ENCODE measurements at places on chromosomes 4 and X. TPM values are rescaled to one million over a fixed set of nuclear protein-coding genes. Genes with fewer than 3 reads are reported as not detected.

- no peak for DNase-seq
Observed at GRCh38 chr4:142875117-142875516, 29.0 kb upstream of the INPP4B start.

DNA sequence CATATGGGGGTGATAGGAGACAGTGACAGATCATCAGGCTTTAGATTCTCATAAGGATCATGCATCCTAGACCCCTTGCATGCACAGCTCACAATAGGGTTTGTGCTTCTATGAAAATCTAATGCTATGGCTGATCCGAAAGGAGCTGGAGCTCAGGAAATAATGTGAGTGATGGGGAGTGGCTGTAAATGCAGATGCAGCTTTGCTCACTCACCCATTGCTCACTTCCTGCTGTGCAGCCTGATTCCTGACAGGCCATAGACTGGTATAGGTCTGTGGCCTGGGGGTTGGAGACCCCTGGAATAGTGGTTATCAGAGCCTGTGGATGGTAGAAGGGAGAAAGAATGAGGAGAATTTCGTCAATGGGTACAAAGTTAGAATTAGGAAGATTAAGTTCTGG, 2751.1 kb downstream of the ARAP2 start:
- no peak for DNase-seq

DNA sequence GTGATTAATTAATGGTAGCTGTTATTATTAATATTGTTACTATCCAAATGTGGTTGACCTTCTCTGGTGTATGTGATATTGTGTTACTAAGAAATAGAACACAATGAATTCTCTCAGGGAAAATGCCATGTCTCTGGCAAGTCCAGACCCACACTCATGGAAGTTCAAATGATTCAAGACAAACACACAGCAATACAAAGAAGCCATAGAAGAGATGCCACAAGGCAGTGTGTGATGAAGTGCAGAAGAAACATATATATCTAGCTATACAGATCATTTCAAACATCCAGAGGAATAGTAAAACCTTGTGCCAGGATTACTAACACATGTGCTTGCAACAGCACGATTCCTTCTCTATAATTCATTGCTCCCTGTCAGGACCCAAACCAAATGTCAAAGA, 93.1 kb upstream of the SOD3 start:
- no peak for DNase-seq

DNA sequence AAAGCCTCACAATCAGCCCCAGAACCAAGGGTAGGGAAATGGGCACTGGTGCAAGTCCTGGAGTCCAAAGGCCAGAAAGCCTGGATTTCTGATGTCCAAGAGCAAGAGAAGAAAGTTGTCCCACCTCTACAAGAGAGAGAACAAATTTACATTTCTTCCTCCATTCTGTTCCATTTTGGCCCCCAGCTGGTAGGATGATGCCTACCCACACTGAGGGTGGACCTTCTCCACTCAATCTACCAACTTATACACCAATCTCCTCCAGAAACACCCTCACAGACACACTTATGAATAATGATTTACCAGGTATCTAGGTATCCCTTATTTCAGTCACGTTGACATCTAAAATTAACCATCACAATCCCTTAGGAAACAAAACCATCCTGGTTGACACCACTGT, 367.8 kb upstream of the GRIA3 start:
- no peak for DNase-seq

GRCh38 chrX:40573763-40574162, 7.0 kb upstream of the ATP6AP2 start:
- no peak for DNase-seq

- no peak for DNase-seq
Observed at GRCh38 chr4:84606645-84607044, 23.7 kb downstream of the CDS1 start.

GRCh38 chr4:1783015-1783414, 10.1 kb upstream of the FGFR3 start:
- no peak for DNase-seq

- no peak for DNase-seq
Observed at GRCh38 chr4:37631551-37631950, 54.6 kb downstream of the RELL1 start.

- DNase-seq: no peak
Observed at GRCh38 chr4:86741846-86742245, 107.3 kb downstream of the SLC10A6 start.

DNA sequence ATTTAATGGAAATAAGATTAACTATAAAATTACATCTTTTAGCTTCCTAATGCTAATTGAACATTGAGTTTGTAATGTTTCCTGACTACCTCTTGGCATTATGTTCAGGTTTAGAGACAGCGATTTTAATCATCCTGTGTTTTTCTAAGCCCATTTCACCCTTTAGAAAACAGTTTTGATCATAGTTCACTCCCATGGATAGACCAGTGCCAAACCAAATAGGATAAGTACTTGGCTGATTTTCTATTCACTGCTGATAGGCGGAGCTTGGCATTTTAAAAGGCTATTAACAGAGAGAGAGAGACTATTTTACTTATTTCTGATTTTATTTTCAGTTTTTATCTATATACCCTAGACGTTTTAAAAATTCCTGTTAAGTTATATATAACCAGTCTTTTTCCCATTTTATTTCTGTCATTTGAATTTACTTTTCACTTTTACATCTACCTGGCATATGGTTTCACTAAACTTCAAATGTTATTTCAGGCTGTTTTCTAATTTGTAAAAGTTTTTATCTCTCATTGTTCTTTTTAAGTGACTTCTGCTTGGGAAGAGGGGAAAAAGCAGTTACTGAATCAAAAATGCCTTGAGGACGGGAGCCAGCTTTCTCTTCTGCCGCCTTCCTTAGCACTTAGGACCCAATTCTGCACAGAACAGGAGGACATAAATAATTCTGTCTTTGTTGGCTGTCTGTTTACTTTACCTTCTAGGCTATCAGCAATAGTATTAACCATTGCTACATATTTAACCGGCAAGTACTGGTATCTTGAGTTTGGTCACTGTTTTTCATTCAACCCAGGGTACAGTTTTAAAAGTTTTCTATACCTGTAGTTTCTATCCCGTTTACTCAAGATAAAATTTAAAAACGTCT, 46.4 kb downstream of the SGMS2 start:
- no peak for DNase-seq

GRCh38 chr4:71814433-71814832, 30.6 kb upstream of the GC start:
- DNase-seq: no peak

DNA sequence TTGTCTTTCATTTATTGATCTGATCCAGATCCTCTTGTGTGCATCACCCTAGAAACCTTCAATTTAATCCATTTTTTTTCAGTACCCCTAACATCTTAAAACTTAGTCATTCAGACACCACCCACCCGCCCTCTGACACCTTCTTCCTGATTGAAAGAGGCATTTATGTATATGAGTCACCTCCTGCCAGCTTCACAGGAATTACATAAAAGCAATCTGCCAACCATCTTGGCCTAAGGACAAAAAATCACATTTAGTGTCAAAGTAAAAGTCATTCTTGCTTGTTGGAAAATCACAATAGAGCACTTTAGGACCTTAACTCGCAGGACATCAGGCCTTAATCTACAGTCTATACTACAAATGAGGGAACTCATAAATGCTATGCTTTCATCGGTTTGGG, 52.1 kb downstream of the NDST3 start:
- DNase-seq: peak; percentile 20

GRCh38 chr4:1207603-1208265, 35.4 kb upstream of the SPON2 start:
- DNase-seq: peak; percentile 31

DNA sequence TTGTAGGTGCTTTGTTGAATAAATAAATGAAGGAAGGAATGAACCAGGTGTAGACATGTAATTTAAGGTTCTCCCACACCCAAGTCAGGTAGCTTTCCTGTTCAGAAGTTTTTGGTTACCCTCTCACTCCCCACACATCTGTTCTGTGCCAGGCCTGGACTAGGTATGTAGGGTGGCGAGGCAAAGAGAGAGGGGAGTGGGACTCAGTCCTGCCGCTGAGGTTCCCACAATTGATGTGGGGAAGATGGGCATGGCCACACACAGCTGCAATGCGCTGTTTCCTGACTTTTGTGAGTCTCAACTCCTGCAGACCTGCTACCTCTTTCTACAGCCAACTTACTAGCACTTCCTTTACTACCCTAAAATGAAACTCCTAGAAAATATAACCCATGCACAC, 88.9 kb downstream of the RTL5 start:
- no peak for DNase-seq

DNA sequence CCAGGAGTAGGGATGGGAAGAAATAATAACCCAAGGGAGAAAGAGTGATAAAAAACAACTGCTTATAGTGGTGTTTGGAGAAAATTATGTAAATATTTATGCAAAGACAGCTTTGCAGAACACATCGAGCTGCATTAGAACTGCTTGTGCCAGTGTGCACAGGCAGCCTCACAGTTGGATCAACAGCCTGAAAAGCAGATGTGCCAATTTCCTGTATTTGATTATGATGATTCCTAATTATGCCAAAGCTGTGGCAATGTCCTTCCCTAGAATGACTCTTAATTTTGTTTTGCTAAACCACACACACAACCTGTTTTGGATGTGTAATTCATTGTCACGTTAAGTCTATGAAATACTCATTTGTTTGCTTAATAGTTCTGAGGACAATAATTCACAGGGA, 30.6 kb upstream of the ANTXR2 start:
- no peak for DNase-seq

DNA sequence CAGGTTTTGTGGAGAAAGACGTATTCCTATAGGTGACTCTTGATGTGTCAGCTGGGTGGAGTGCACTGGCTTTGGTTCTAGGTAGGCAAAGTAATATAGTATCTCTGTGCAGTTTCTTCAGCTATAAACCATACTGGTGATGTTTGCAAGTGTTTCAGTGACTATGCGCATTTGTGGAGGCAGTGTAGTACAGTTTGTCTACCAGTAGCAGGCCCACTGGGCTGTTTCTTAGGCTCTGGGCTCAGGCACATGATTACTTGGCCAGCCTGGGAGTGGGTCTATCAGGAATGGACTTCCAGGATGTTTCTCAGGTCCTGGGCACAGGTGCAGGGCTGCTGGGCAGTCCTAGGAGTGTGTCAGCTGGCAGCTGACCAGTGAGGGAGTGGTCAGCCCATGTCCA, 51.9 kb upstream of the INTU start:
- DNase-seq: no peak

- no peak for DNase-seq
Observed at GRCh38 chrX:54483946-54484345, 12.1 kb downstream of the FGD1 start.

DNA sequence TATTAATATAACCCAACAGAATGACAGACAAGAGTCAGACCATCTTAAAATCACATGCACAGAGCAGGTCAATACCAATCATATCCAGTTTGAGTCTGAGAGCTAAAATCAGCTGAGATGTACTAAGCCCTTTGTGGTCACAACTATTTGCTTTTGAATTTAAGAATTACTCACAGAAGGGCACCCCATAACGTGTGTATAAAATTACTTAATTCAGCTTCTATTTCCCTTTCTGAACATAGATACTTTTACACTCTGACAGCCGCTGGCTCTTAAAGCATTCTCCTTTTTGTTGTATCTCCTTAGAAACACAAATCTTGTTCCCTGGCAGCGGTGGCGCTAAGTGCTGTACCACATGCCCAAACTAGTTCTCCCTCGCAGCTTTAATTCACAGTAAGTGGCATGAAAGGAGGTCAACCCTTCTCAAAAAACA, 14.8 kb upstream of the PPARGC1A start:
- DNase-seq: no peak

DNA sequence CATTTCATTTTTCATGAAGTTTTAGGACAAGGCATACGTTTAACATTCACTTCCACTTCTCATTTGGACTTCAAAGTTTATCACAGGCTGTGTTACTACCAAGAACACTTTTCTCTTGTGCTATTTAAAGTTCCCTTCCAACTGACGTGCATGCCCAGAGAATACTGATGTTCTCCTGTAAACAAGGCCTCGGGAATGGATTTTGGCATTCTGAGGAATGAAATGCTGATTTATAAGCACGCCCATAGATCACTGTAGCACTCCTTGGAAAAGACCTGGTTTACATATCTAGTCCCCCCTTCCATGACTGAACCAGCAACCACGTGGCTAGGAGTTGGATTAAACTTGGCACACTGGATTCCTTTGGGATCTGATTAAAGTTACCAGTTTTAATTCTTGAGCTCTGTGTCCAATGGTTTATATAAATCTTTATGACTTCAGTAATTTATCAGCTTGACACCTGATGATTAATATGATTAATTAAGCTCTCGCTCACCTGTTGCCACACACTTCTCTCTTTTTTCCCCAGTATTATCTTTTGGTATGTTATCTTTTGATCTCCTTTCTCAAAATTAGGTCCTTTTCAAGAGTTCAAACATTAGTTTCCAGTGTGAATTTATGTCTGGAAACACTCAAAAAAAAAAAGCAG, 122.4 kb upstream of the HAND2 start:
- DNase-seq: no peak

GRCh38 chrX:38426785-38427184, 74.4 kb downstream of the OTC start:
- no peak for DNase-seq

VCX3A gene
- polyA plus RNA-seq: not detected

SUPT20HL1 gene
- not detected for polyA plus RNA-seq

SFRP2 gene
- polyA plus RNA-seq: not detected

CHM gene
- polyA plus RNA-seq: 8.2 TPM

PNCK gene
- 0.28 TPM for polyA plus RNA-seq

NEXMIF gene
- under 0.01 TPM for polyA plus RNA-seq

HPGDS gene
- not detected for polyA plus RNA-seq

CASP3 gene
- 32.3 TPM for polyA plus RNA-seq

ZCCHC18 gene
- 3.2 TPM for polyA plus RNA-seq

MBTPS2 gene
- polyA plus RNA-seq: 27.3 TPM

NXF2B gene
- polyA plus RNA-seq: not detected

RTL9 gene
- 0.18 TPM for polyA plus RNA-seq

SLC25A53 gene
- 5.0 TPM for polyA plus RNA-seq

TKTL1 gene
- polyA plus RNA-seq: not detected

MAGEC2 gene
- polyA plus RNA-seq: not detected
